ENCODE measurements at places on chromosomes 5 and 9.
A peak's percentile ranks its signal among the peaks of the same experiment; 100 is the strongest.

DNA sequence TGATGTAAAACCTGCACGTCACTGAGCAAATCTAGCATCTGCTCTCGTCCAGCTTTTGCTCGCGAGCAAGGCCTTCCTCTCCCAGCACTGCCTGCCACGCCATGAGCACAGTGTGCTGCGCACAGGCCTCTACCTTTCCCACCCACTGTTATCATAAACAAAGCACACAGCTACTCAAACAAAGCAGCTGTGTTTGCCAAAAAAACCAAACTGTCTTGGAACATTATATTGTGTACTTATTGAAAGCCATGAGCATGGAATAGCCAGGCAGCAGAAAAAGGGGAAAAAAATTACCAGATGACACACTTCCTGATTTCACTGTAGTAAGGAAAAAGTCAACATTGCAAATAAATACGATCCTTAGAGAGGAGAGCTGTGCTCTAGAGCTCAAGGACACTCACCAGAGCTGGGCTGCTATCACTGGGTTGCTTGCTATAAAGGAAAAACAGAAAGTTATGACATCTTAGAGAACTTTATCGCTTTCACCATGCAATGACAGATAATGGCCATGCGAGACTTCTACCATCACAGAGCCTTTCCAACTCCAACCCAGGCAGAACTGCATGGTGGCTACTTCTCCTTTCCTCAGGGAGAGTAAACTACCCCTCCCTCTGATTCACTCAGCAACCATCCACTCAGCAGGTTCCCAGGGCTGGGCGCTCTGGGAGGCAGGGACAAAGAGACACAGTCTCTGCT, 69.6 kb downstream of the EPB41L4B start:
- DNase-seq = no peak

- DNase-seq = no peak
These were observed 8.7 kb downstream of the ASS1 start for GRCh38 chr9:130453487-130453886.

DNA sequence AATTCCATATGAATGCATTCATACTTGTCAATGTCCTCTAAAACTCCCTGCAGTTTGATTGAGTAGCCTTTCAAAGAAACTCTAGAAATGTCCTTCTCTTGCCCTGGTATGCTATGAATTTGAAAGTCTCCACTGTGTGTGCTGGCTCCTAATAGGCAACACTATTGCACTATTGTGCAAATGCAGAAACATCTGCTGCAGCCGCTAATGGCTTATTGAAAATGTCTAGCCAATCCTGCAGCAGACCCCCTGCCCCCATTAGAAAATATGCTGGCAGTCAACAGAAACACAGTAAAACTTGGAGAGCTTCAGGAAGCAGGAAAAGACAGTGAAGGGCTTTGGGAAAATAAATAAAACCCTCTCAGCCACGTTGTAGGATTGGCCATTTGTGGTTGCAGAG, 87.3 kb upstream of the GRAMD2B start:
- DNase-seq = peak; percentile 17

DNA sequence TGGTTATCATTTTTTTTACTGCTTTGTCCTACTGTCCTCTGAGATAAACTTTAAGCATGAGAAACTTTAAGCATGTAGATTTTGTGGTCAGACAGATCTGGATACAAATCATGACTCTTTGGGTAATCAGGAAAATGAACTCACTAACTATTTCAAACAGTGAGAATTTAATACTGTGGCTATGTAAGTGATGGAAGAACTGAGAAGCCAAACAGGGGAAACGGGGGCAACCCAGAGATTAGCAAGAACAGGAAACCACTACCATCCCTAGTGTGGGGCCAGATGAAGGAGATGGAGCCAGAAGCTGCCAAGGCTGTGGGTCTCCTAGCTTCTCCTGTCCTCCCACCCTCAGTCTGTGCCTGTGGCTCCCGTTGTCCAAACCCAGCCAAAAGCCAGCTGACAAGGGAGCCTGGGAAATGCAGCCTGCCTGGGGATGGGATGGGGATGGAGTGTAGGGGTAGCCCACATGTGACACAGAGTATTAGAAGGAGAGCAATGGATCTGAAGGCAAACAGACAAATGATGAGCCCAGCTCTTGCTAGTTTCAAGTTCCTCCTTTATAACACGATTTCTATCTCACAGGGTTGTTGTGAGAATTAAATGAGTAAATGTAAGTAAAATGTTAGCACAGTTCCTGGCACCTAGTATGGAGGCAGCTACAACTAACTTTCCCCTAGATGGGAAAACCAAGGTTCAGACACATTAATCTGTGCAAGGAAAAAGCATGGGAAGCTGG, 27.7 kb upstream of the CDC23 start:
- no peak for DNase-seq

DNA sequence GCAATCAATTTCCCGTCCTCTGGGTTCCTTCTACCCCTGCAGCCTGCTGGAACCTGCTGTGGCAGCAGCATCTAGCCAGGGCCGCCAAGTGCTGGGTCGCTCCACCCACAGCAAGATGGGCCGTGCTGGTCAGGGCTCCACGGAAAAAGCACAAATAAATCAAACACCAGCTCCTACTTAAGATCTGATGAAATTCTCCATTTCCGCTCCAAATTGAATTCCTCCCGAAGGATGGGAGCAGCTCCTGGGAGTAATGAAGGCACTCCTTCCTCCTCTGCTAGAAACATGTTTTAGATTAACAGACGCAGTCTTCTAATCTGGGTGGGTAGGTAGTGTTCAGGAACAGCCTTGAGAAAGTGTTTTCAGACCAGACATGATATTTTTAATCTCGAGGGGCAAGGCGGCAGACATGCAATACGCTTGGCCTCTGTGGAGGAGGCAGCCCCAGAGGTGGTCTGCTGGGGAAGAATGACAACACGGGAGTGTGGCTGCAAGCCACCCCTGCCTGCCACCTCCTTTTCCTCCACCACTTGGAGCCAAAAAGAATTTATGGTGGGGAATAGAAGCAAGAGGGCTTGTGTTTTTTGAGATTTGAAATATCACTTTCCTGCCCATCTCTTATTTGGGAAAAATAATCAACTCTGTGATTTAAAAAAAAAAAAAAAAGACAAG, 194.1 kb downstream of the AOPEP start:
- no peak for DNase-seq

GRCh38 chr9:35650341-35651158, at the start of gene SIT1:
SIT1 (minus strand) TSS chr9:35650931; CDS start chr9:35650853, 78 bp downstream.
- DNase-seq = no peak

GRCh38 chr5:44440186-44440585, 51.0 kb upstream of the FGF10 start:
- DNase-seq = no peak

- DNase-seq = no peak
These were observed 18.1 kb downstream of the PDLIM4 start for GRCh38 chr5:132275367-132276220.

DNA sequence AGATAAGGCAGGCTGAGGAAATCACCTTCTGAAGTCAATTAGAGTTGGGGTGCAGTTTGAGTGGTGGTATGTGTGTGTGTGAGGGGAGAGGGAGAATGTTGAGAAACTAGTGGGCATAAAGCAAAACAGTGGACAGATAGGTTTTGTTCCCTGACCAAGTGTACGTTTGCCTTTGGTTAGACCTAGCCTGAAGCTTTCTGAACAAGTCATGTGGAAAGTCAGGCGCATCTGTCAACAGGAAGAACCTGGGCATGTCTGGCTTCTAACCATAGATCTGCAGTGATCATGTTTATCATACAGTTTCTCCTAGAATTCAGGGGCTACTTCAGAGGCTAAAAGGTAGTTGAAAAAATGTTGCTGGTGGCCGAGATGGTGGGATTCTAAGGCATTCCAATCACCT, 143.2 kb upstream of the PCA3 start:
- no peak for DNase-seq

- peak; percentile 80 for DNase-seq
These were observed 2.5 kb upstream of the SEC16A start for GRCh38 chr9:136485049-136486045.

DNA sequence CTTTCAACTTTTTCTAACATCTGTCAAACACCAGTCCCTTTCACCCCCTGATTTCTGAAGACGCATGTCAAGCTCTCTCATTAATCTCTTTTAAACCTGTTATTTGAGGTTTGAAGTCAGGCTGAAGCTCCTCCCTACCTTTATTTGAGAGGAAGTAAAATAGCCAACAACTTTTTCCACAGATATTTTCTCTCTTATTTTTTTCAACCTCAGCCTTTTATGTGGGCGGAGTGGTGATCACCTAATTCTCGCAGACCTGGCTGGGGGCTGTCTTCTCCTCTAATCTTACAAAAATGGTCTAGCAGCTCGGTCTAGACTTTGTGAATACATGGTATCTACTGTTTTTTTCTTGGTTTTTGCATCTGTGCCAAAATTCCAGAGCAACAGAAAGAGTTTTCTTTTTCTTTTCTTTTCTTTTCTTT, 395.7 kb upstream of the ACTBL2 start:
- DNase-seq = no peak

DNA sequence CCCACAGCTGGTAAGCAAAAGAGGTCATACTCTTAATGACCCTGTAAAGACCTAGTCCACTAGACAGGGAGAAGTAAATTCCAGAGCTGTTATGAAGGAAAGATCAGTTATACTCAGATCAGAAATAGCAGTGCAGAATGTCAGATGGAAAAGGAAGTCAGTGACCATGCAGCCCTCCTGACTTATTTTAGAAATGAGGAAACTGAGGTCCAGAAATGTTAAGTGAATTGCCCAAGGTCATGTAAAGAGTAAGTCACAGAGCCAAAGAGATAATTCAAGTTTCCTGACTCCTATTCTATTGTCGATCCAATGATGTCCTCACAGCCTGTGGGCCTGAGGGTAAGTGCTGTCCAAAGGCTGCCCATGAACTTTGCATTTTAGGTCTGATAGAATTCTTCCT, 214.9 kb upstream of the IL12B start:
- DNase-seq = no peak

DNA sequence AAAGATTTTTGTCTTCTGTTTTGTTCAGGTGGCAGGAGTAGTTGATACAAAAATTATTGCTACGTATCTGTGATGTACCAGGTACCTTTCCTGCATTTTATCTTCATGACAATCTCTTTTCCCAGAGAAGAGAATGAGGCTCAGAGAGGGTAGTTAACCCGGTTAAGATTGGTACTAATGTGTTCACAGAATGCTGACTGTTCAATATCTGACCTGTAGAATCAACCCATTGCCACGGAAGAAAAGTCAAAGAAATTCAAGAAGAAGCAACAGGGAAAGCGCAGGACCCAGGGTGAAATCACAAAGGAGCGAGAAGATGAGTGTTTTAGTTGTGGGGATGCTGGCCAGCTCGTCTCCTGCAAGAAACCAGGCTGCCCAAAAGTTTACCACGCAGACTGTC, 11.8 kb downstream of the RAB24 start:
- no peak for DNase-seq

DNA sequence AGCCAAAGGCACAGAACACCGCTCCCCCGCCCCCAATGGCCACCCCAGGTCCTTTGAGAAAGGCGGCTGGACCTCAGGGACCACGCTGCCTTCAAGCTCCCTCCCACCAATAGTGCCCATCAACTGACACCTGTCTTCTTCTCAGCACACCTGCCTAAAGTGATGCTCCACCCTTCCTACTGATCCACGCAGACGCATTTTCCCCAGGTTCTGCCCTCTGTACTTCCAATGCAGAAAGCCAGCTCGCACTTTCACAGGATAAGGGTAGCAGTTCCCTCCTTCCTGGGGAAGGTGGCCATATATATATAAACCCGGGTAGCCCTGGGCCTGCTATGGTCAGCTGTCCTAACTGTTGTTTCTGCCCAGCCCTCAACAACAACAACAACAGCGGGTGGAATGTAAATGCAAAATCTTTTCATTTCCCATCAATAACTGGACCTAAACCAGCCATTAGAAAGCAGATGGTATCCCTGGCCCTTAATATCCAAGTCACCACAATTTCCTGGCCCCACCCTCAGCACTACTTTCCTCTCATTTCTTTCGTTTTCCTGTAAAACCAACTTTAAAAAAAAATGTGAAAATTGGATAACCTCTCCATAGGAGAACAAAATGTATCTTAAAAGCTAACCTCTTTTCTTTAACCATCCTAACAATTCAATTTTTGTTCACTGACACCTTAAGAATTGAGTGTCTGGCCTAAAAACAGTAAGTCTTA, 1.7 kb downstream of the GOLM1 start:
- no peak for DNase-seq

- DNase-seq = no peak
These were observed 164.7 kb upstream of the LHFPL2 start for GRCh38 chr5:78813286-78813685.

DNA sequence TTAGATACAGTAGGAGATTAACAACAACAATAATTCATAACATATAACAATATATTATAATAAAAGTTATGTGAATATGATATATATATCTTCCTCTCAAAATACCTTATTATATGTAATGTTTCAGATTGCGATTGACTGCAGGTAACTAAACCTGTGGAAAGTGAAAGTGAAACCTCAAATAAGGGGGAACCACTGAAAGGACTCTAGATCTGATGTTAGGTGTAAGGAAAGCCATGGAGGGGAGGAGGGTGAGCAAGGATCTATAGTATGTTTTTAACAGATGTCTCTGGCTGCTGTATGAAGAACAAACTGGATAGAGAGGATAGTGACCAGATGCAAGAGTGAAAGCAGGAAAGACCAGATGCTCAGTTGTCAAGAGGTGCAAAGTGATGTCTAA, 5.8 kb upstream of the FSTL4 start:
- DNase-seq = no peak

DNA sequence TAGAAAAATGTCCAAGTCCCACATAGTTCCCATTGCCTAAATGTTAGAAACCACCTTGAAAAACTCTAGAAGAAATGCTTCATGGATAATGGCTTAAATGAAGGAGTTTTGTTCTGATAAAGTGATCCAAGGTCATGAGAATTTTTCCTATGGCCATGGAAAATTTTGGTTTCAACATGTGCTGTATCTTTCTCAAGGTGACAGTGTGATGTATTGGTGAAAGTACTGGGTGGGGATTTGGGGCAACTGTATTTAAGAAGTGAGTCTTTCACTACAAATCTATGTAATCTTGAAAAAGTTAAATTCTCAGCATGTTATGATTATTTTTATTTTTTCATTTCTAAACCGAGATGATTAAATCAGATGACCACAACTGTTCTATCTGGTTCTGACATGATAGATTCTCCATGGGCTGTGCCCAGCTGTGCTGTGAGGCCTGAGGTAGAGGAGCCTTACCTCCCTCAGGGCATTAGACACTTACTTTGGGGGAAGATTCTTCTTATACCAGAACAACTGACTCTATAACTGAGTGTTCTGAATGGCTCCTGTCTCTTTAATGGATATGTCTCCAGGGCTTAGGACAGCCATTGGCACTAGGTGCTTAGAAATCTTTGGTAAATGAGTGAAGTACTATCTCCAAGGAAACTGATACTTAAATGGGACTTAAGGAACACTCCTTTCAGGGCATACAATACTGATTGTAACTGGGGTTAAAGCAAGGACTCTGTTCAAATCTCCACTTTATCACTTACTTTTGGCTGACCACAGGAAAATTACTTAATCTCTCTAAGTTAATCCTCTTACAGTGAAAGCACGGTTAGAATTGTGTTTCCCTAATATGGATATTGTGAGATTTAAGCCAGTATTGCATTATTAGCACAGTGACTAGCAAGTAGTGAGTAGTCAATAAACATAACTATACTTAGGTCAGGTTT, 397.4 kb upstream of the MEF2C start:
- no peak for DNase-seq

GRCh38 chr5:85604378-85604777, 1013.4 kb upstream of the COX7C start:
- DNase-seq = no peak

GRCh38 chr5:142399891-142400290, 75.1 kb upstream of the SPRY4 start:
- DNase-seq = no peak

GRCh38 chr9:101479338-101480030, 43.9 kb upstream of the ALDOB start:
- DNase-seq = no peak

GRCh38 chr9:129105857-129106694, 4.5 kb downstream of the CRAT start:
- DNase-seq = no peak

- no peak for DNase-seq
These were observed 61.8 kb upstream of the SLC30A5 start for GRCh38 chr5:69032009-69032408.
